ENCODE measurements at places on chromosomes 1 and 21.

GRCh38 chr21:33371366-33371765, 31.8 kb upstream of the IFNGR2 start:
- DNase-seq = no peak

DNA sequence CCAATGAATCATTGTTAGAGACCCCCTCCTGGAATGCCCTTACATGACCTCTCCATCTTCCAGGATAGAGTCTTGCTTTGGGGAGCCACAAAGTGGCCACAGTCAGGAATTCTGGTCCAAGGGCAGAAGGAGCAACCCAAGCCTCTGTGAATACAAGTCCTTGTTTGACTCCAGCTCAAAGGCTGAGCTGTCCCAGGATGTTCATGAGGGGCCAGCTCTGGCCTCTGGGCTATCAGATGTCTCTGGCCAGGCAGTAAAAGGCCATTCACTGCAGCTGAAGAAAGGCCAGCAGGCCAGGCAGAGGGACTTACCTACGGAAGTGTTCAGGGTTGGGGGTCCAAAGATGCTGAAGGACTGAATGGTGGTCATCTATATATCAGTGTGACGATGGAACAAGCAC, 98.3 kb upstream of the IPO9 start:
- no peak for DNase-seq

GRCh38 chr1:147912553-147912952, 10.0 kb downstream of the GJA8 start:
- DNase-seq = no peak

DNA sequence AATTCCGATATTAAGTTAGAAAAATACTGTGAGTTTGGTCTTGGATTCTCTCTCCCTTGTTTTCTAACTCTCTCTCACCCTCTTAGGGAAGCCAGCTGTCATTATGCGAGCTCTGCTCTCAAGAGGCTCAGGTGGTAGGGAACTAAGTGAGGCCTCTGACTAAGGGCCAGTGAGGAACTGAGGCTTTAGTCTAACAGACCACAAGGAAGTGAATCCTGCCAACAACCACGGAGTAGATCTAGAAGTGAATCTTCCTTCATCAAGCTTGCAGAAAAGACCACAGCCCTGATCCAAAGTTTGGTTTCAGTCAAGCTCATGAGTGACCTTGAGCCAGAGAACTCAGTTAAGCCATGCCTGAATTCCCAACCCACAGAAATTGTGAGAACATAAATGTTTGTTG, 180.1 kb upstream of the PRMT6 start:
- no peak for DNase-seq

DNA sequence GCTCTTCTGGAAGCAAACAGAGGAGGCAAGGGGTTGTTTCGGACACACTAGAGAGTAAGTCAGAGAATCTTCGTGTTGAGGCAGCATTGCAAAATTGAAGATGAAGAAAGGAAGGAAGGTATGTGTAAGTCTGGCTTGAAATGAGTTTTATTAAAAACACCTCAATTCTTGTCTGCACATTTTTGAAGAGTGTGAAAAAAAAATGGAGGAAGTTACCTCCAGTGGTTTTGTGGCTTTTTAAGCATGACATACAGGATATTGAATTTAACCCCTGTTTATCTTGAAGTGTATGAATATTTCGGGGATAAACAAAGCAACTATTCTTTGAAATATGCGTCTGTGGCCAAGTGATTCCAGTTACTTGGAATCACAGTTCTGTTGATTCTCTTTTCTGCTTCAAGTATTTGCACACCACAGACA, 203.2 kb upstream of the SGIP1 start:
- DNase-seq = no peak

DNA sequence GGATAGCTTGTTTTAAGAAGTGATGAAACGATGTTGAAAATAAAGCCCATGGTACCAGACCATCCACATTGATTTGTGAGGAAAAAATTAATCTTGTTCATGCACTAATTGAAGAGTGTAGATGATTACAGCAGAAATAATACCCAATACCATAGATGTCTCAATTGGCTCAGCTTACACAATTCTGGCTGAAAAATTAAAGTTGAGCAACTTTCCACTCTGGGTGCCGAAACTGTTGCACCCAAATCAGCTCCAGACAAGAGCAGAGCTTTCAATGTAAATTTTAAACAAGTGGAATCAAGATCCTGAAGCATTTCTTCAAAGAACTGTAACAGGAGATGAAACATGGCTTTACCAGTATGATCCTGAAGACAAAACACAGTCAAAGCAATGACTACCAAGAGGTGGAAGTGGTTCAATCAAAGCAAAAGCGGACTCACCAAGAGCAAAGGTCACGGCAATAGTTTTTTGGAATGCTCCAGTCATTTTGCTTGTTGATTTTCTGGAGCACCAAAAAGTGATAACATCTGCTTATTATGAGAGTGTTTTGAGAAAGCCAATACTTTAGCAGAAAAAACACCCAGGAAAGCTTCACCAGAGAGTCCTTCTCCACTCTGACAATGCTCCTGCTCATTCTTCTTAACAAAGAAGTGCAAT, 16.1 kb upstream of the KCNA3 start:
- no peak for DNase-seq

- peak; percentile 31 for DNase-seq
Observed at GRCh38 chr1:47184090-47184821, 5.6 kb downstream of the PDZK1IP1 start.

DNA sequence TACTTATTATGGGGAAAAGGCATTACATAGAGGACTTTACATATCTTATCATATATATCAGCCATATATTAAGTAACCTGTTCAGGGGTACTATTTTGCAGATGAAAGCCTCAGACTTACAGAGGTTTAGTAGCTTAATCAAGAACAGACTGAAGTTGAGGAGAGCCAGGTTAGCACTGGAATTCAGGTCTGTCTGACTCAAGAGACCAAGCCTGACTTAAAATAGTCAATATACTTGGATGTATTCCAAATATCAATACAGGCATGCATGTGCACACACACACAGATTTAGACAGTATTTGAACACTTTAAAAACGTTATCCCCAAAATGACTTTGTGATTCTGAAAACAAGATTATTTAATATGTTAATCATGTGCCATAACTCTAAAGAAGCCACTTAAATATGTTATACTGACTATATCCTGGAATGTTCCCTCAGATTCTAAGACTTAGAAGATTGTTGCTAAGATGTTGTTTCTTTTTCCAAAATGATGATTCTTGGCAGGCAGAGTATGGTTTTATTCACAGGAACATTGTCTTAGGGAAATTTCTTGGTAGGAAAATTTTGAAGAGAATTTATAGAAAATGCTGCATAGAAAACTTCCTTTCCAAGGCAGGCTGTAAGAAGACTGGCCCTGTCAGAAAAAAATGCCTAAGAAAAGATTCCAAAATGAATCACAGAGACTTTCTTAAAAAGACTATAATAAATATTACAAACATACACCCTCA, 61.6 kb downstream of the ADAMTS1 start:
- DNase-seq = no peak

DNA sequence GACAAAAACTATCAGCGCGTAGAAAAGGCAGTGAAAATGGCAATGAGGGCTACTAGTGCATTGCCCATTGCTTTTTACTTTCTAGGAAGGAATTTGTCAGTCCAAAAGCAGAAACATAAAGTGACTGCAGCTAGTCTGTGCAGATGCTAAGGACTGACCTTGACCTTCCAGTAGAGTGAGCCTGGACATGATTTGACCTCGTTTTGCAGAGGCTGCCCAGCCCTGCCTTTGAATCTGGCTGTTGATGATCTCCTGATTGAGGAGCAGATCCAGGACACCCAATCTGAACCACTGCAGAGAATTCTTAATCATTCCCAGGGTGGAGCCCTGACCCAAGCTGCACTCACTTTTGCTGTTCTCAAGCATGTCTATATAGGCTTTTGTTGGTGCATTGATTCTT, 21.6 kb downstream of the DYRK3 start:
- DNase-seq = no peak

- DNase-seq = no peak
Observed at GRCh38 chr1:203351037-203351625, at the start of gene FMOD. FMOD (minus strand) TSS chr1:203351122; CDS start chr1:203348270, 2,852 bp downstream.

DNA sequence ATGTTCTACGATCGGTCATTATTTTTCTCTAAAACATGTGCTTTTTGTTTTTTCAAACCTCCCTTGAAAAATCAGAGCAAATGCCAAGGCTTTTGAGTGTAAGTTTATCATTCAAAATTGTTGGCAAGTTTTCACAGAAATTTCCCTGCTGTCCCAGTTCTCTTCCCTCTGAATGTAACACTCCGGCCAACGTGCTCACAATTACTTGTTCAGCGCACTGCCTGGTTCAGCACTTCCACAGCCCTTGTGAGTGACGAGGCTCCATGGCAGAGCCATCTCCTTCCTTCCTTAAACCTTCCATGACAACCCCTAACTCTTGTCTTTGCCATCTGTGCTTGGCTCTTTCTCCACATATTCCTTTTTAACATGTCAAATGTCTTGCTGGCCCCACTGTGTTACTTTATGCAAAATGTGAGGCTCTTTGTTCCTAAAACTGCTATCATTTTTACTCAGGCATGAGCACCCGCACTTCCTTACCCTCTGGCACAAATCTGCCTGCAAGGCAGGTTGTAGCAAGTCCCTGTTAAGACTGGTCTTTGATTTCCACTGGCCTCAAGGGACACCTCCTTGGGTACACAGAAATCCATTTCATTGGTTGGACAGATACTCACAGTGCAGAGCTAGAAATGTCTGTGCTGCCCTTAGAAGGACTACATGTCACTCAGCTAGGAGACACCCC, 142.8 kb downstream of the HUNK start:
- DNase-seq = no peak

- DNase-seq = no peak
Observed at GRCh38 chr1:182263706-182264105, 127.9 kb downstream of the GLUL start.

DNA sequence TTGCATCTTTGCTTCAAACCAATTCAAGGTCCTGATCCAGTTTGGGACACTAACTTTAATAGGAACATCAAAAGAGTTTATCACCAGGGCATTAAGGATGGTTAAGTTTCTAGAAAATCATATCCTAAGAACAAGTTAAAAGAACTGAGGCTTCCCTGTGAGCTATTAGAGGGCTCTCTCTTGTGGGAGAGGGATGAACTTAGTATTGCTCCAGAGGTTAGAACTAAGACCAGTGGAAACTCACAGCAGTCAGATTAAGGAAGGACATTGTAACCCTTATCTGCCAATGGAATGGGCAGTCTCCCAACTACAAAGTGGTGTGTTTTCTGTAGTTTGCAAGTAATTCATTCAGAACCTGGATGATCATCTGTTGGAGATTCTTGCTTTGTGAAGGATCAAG, 36.8 kb downstream of the UBE2U start:
- DNase-seq = no peak

DNA sequence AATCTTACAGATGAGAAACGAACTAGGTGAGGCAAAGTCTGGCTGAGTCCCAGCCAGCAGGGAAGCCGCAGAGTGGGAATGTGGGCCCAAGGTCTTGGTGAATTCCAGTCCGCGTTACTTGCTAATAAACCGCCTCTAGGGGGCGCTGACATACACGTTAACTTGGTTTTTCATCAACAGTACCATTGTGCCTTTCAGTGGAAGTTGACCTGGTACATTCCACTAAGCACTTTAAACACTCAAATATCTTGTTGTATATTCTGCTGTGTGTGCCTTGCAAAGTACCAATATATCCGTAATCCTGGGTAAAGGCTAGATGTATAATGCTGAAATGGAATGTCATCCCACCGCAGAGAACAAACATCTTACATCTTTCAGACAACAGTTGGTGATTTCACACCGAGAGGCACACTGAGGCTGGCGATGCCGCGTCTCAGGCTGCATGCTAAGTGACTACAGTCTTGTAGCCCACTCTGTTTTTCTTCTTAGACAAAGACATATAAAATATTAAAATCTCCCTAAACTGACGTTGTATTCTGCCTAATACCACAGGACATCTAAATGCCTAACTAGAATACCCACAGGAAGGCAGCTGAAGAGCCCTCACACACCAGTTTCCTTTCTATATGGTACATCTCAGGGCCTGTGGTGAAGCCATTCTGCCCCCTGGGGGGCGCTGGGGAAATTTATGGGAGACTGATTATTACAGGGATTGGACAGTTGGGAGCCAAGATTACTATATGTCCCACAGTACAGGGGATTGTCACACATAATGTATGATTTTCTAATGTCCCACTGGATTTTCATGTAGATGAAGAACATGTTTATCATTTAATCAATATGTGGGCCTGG, 49.2 kb upstream of the C1orf198 start:
- no peak for DNase-seq

- DNase-seq = no peak
Observed at GRCh38 chr1:79006564-79006963, at the start of gene ADGRL4. ADGRL4 (minus strand) TSS chr1:79006730; CDS start chr1:79006654, 76 bp downstream.

- DNase-seq = no peak
Observed at GRCh38 chr1:243977094-243977493, 74.0 kb upstream of the ZBTB18 start.

DNA sequence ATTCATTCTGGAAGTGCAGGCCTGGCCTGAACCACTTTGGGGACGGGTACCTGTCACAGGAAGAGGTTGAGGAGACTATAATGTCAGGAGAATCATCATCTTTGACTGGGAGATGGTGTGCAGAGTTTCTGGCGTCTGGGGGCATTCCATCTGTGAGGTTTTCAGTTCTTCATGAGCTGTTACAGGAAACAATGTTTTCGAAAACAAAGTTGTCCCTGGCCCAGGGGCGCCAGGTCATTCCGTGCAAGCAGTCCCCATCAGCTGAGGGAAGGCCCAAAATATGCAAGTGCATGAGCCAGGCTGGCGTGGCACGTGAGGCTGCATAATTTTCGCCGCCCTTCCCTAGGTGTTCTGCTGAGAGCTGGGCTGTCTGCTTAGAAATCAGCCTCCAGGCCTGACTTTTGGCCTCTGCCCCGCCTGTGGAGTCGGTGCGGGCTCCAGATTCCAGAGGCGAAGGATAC, 68.4 kb upstream of the ATP5PO start:
- DNase-seq = no peak

DNA sequence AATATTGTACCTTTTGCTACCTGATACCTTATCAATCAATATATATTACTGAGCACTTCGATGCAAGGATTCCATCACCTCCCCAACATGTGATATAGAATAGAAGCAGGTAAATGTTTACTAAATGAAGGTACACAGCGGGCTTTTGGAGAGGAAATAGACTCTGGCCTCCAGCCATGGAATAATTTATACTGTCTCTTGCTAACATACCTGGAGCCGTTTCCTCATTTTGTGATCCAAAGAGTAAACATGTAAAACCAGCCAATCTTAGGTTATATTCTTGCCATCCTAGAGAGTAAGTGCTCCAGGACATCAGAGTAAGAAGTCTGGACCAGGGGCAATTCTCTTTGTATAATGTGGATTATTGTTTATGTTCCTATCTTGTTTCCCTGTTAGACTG, 39.4 kb downstream of the NDUFS5 start:
- DNase-seq = no peak

GRCh38 chr1:178189814-178190213, 95.9 kb downstream of the RASAL2 start:
- no peak for DNase-seq

DNA sequence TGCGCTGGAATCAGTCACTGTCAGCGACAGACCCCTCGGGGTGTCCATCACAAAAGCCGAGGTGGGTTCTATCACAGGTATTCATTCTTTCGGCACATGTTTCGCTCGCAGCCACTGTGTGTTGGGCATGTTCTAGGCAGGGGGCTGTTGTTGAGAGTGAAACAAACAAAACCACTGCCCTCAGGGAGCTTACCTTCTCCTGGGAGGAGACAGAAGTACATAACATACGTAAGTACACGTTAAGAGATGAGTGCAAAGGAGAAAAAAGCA, 6.6 kb downstream of the ATF3 start:
- no peak for DNase-seq

- no peak for DNase-seq
Observed at GRCh38 chr21:29737186-29737585, 202.6 kb downstream of the GRIK1 start.

- no peak for DNase-seq
Observed at GRCh38 chr1:40694353-40694874, 2.9 kb downstream of the NFYC start.

- DNase-seq = no peak
Observed at GRCh38 chr1:153364766-153365666, 7.4 kb downstream of the S100A9 start.
